ENCODE measurements at places on chromosomes 1 and 21. TPM values are rescaled to one million over a fixed set of nuclear protein-coding genes. Genes with fewer than 3 reads are reported as not detected.

DNA sequence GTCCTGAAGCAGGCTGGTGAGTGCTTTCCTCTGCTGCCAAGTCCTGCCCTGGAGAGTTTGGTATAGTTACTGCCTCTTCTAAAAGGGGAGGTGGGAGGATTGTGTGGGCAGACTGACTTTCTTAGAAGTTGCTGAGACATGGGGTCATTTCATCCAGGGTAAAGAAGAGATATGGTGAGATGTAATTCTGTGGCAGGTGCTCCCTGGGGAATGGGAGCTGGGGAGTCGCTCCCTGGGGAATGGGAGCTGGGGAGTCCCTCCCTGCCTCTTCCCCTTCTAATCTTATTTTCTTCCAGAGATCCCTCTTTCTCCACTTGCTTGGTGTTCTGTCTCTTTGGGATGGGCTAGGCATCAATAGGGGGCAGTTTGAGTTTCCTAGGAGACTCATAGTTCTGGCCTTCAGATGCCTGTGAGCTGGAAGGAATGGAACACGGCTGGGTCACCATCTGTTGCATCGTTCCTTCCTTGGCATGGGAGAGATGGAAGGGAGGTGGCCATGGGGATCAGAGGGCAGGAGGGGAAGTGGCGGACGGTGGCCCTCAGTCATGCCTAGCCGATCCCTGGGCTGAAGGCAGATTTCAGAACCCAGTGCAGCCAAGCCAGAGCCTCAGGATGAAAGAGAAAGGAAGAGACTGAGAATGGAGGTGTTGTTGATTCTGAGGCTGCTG lies 59.0 kb downstream of the NFASC start:
- no peaks in the 10 kb centered on the region for H3K36me3 ChIP-seq
- DNase-seq = no peak
- no peaks in the 10 kb centered on the region for H3K4me1 ChIP-seq
- no peak overlapping the region for H3K4me3 ChIP-seq
- H3K27ac ChIP-seq = no peak overlapping the region

DNA sequence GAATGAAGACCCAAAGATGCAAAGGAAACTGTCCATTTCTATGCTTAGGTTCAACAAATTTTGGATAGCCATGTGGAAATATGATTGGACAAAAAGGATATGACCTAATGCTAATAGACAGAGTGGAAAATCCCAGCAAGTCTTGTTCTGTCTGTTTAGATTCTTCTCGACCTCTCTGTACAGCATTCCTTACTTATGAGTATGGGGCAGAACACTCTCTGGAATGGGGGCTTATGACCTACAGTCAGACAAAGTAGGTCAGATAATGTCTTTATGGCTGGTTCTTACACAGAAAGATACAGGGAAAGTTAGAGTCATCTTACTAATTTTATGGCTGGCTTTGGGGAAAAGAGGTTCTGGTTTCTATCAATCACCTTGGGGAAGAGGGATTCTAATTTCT lies 2.8 kb downstream of the GCSAML start:
- H3K4me3 ChIP-seq = no peak overlapping the region
- no peak overlapping the region for H3K27ac ChIP-seq
- H3K4me1 ChIP-seq = no peaks in the 10 kb centered on the region
- peaks cover 3% of the 10 kb centered on the region for H3K27me3 ChIP-seq
- no peak for DNase-seq

DNA sequence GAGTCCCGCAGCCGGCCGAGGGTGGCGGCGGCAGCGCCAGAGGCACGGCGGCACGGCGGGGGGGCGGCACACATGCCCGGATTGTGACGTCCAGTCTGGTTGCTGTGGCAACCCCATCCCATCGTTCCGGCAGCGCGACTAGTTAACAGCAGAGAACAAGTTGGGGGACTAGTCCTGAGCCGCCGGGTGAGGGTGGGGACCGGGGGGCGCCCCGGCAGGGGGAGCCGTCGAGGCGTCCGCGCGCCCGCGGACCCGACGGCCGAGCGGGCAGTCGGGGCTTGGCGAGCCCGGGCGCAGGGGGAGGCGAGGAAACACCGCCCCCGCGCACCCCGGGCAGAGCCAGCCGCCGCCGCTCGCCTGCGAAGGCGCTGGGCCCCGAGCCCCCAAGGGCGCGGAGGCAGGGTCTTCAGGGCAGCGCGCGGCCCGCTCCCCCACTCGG lies at the start of gene CHD5:
CHD5 (minus strand) TSS at position 54 of the 439 bp plus-strand sequence. CDS start 298 bp downstream, outside the sequence.
- H3K27ac ChIP-seq = no peak within 1 kb of the TSS
- peaks cover 8% of the 10 kb centered on the region for H3K36me3 ChIP-seq
- peaks cover 50% of the 10 kb centered on the region for H3K27me3 ChIP-seq
- peaks cover 26% of the 10 kb centered on the region for H3K4me1 ChIP-seq
- DNase-seq = no peak
- no peak within 1 kb of the TSS for H3K4me3 ChIP-seq

OR2G6 gene
- total RNA-seq = not detected
